A172 (cell line): ENCODE measurements at places on chromosomes 1 and 21.

DNA sequence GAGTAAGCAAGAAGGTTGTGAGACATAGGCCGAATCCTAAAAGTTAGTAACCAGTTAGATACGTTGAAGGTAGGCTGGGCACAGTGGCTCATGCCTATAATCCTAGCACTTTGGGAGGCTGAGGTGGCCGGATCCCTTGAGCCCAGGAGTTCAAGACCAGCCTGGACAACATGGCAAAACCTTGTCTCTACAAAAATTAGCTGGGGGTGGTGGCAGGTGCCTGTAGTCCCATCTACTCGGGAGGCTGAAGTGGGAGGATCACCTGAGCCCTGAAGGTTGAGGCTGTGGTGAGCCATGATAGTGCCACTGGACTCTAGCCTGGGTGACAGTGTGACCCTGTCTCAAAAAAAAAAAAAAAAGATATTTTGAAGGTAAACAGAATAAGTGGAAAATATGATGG is 1.5 kb upstream of the PARP1 start:
- no peak for DNase-seq

GRCh38 chr1:10677491-10678391 is 118.7 kb downstream of the CASZ1 start:
- no peak for DNase-seq

DNA sequence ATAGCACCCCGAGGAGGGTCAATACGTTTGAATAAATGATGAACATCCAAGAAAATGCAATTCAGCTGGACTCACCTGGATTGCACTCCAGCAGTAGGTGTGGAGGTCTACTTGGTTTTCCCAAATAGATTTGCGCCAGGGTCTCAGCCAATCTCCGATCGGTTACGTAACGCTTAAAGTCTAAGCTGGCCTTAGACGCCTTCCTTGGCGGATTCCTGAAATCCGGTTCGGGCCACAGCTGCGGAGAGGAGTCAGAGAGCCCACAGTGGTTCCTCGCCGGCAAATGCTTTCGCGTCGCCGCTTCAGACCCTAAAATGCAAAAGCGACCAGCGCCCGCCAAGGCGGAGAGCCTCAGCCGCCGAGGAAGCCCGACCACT is 322 bp downstream of the TFB2M start:
- no peak for DNase-seq

GRCh38 chr1:28010969-28011368 is 51.2 kb downstream of the XKR8 start:
- no peak for DNase-seq

DNA sequence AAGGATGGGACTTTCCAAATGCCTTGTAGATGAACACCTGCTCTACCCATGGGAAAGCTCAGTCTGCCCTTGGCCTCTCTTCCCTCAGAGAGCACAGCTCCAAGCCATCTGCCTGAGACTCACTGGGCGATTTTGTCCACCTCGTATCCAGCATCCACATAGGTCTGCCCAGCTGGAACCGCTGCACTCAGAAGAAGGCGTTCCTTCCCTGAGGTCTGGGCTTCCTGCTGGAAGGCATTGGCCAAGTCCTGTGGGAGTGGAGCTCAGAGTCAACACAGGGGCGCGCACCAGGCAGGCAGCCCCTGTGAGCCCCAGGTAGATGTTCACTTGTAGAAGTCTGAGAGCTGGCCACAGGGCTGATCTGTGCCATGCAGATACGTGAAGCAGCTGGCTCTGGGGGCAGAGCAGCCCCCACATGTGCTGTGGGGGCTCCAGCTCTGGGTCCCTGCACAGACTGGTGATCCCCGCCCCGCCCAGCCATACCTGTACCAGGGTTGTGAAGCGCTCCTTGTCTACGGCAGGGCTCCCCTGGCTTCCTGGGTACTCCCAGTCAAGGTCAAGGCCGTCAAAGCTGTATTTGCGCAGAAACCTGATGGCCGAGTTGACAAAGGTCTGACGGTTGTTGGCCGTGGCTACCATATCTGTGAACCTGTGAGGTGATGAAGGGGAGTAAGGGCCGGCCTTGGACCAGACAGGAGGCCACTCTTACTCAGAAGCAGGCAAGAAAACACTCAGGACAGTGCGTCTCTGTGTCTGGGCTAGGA is 6.3 kb downstream of the CHIT1 start:
- DNase-seq, result no peak

DNA sequence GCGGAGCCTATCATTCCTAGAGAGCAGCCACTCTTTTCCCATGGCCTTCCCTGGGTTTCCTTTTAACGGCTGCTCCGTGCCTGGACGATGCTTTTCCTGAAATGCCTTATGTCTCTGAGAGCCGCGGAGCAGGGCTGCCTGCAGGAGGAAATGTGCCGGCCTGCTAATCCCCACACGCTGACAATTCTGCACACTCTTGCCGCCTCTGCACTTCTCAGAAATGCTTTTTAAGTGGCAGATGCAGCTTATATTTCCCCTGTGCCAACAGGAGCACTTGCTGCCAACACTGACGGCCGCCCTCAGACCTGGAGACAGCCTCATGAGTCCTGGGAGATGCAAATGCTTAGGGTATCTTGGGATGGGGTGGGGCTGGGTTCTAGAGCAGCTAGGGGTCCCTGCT is 253.2 kb downstream of the GRIK3 start:
- no peak for DNase-seq

GRCh38 chr1:167367705-167368104 is 147.0 kb downstream of the POU2F1 start:
- no peak for DNase-seq

DNA sequence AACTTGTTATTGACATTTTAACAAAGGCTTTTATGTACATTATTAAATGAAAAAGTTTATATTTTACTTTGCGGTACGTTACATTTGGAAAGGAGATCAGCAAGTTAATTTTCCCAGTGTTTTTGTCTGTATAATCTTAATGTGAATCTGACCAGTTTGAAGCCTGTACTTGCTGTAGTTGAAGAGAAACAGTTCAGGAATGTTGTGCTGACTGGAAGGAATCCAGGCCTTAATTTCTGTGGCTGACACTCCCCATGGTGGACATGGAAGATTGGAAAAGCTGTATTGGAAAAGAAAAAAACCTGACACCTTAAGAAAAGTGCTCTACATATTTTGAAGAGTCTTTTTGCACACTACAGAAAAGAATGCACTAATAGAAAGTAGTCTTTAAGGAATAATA is 15.5 kb downstream of the LEPR start:
- DNase-seq, result no peak

GRCh38 chr1:64124704-64125440 is 78.6 kb upstream of the UBE2U start:
- DNase-seq, result no peak

DNA sequence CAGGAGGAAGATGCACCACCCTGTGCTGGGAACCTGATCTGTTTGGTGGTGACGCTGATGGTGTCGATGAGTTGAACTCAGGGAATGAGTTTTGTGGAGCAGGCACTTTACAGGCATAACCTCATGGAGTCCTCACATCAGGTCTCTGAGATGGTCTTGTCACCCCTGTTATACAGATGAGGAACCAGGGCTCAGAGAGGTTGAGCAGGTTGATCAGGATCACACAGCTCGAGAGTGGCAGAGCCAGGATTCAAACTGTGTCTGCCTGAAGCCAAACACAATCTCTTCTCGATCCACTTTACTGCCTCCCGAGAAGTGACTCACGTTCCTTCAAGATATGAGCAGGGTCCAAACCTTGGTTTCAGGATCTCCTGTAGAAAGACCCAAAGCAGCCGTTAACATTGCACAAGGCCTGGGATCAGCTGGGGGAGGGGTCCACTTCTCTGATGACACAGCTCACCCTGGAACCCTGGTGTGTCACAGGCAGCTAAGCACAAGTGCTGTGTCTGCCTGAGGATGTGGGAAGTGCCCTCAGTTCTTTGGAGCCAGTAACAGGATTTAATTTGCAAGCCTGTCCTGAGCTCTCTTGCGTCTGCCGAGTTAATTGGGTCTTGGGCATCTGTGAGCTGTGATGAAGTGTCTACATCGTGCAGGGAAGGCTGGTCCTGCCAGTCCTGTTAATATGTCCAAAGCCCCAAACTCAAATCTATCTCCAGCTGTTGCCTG is 65.4 kb upstream of the STUM start:
- DNase-seq, result peak; percentile 23

GRCh38 chr1:205122489-205122882 is 708 bp upstream of the RBBP5 start:
- DNase-seq, result no peak

GRCh38 chr1:170175041-170175440 is 29.3 kb downstream of the NTMT2 start:
- DNase-seq, result no peak

DNA sequence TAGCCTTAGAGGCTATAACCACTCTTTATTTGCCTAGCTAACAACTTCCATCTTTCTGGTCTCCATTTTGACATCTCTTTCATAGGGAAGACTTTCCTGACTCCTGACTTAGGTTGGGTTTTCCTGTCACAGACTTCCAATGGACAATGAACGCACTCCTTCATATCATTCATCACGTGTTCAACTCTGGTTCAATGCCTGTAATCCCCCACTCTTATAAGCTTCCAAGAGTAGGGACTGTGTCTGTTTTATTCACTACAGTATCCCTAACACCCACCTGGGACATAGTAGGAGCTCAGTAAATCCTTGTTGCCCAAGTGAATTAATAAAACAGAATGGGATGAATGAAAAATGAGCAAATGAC is 4.6 kb downstream of the SLAMF1 start:
- DNase-seq, result no peak

DNA sequence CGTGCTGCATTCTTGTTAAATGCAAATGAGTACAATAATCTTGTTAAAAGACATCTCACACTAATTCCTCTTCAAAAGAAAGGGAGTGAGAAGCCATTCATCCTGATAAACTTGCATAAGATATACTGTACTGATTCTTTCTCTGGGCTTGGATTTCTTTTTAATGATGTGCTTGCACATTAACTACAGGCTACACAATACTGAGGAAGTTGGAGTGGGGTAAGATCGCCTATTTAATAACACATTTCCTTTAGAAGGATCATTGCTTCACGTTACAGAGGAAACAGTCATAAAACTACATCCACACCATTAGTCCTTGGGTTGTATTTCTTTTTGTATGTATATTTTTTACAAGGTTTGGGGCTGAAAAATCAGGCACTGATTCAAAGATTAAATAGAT is 36.6 kb downstream of the NRIP1 start:
- no peak for DNase-seq

DNA sequence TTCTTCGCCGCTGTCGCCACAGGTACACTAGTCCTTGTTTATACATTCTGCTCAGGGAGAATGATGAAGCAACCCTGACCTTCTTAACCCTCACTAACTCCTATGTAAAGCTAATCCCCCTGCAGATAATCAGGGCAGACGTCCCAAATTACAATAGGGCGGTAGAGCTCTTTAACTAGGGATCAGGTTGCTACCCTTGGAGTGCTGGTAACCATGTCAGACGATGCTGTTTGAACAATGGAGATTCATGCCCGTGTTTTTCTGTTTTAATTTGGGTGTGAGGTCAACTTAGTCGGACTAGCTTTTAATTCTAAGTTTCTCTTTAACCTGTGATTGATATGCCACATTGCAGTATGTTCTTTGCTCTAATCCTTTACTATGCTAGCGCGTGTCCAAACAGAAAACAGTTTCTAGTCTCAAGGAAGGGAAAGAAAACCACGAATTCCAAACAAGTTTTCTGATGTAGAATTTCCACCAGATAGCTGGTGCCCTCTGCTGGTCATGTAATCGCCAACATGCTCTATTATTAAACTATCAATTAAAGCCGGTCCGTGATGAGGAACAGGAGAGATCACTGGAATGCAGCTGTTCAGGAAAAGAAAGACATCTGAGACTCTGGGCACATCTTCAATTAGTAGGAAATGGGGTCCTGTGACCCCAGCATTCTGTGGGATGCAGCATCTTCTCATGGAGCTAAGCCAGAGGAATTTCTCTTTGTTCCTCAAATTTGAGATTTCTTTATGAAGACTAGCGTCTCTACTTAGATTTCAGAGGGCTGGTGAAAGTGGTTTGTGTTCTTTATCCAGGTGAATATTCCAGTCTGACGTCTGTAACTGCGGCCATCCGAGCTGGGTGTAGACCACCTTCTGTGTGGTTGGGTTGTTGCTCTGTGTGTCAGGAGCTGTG is 18.3 kb upstream of the VAMP3 start:
- peak; percentile 53 for DNase-seq

DNA sequence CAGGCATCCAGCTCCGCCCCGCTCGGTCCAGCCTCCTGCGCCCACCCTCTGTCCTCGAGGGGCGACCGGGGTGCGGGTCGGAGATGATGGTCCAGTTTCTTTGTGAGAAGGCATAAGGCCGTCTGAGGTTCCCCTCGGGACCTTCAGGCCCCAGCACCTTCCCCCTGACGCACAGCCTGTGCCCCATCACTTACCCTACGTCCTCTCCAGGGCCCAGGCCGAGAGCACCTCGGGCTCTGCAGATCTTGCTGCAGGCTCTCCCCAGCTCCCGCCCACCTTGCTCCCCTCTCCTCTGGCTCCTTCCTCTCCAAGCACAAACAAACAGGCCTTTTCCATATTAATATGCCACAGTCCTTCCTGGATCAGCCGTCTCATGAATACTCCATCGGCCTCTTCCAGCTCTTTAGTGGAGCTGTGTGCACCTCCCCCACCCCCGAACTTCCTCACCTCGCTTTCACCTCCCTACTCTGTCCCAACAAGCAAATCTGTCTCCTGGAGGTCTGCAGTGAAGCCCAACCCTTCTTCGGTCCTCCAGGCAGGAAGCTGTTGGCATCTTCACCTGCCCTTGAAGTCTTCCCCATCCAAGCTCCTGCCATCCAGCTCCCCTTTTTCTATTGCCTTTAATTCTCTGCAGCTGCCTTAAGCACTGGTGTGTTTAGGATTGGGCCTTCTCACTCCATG is 448 bp upstream of the COL9A2 start:
- DNase-seq, result no peak

DNA sequence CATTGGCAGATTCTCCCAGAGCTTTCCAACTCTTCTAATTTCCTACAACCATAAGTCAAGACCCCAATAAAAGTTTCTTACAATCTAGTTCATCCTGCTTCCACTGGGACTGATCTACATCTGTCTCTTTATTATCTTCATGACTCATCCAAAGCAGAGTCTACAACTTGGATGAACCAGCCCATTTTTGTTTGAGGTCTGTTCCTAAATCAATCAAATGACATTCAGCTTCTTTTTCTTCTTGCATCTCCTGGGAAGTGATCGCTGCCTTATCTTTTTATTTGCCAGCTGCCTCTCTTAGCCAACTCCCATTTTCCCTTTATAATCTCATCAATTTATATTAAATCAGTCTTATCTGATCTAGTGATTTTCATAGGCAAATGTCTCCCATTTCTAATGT is 105.6 kb downstream of the ERG start:
- DNase-seq, result no peak

GRCh38 chr1:230153641-230154296 is 86.7 kb downstream of the GALNT2 start:
- DNase-seq, result no peak
